ENCODE measurements at places on chromosomes 7 and 10.
A peak's percentile ranks its signal among the peaks of the same experiment; 100 is the strongest.

GRCh38 chr7:130180571-130181262 is 24.5 kb downstream of the TMEM209 start:
- no peak for DNase-seq

GRCh38 chr10:72035252-72035887 is 53.0 kb downstream of the SPOCK2 start:
- no peak for DNase-seq

DNA sequence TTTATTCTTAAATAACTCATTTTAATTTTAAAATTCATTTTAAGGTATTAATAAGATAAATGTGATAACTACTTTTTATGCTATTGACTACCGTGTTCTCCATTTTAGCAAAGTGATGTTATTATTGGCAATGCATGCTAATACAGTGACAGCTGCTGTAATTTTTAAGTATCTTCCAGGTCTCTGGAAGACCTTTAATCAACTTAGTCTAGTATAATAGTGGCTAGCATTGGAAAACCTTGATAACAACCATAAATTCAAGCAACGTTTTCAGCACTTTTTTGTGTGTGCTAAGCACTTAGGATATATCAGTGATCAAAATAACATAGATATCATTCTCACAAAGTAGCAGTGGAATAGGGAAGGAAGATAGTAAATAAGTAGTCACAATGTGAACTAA is 230.9 kb upstream of the MAGI2 start:
- DNase-seq: no peak

DNA sequence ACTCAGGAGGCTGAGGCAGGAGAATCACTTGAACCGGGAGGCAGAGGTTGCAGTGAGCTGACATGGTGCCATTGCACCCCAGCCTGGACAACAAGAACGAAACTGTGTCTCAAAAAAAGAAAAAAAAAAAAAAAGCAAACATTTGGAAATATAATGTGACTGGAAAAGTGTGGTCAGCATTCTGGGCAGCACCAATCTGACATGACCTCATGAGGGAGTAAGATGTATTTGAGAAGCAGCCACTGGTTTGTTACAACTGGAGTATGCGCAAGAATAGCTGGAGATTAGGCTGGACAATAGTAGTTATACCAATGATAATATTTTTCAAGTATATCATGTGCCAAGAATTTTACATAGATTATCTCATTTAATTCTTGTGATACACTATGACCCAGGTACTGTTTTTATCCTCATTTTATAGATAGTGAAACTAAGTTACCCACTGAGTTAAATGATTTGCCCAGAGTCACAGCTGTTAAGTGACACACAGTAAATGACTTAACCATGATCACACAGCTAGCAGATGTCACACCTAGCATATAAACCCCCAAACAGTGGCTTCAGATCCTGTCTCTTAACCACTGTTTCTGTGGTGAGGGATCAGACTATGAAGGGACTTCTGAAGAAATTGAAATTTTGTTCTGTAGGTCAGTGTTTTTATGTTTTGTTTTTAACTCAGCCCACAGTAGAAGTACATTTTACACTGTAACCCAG is 11.1 kb downstream of the MCU start:
- DNase-seq: no peak

DNA sequence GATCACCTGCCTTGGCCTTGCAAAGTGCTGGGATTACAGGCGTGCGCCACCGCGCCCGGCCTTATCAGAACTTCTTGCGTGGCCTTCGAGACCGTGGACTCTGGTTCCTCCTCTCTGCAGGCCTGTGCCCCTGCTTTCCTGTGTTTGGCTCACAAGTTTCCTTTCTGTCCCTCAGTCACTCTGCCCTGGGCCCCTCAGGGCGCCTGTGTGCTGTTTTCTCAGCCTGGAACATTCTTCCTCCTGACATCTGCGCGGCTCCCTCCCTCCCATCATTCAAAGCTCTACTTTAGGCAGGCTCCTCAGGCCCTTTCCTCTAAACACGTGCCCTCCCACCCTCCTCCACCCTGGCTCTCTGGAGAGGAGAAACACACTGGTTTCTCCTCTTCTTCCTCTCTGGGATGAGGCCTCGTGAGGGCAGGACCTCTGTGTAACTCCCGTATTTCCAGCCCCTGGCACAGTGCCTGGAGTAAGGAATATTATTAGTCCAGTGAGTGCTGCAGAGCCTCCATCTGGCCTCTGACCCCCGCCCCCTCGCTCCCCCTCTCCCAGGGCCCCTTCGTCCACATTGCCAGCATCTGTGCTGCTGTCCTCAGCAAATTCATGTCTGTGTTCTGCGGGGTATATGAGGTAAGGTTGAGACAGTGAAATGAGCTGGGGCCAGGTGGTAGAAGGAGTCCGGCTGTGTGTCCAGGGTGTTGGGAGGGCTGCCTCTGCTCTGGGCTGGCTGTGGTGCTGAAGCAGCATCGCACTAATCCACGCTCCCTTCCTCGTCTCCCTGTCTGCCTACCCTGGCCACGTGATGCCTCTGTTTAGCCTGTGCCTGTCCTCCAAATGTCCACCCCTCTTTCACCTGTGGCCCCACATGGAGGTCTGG is 7.1 kb downstream of the CLCN1 start:
- DNase-seq: no peak

- no peak for DNase-seq
Measured at GRCh38 chr7:66921918-66922486, 977 bp downstream of the TMEM248 start.

DNA sequence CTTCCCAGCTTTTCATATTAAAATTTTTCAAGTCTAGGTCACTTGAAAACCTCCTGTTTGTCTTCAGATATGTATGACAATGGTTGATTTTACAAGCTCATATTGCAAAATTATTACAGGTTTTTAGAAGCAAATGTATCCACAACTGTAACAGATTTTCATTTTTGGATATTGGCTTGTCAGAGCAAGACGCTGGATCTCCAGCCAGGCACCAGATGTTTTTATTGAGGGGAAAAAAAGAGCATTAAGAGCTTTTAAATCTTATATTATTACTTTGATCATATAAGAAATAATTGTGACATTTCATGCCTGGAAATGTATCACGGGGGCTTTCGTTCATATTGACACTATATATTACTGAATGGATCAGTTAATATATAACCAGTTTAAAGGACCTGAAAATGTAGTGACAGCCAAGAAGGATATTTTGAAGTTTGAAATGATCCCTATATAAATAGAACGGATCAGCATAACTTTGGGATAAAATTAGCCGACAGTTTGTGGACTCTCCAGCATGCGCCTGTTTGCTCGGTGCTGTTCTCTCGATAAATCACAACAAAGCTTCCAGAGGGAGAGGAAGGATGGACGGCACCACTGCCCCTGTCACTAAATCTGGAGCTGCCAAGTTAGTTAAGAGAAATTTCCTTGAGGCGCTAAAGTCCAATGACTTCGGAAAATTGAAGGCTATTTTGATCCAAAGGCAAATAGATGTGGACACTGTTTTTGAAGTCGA is at the start of gene ASB4:
Gene ASB4, plus strand, starts transcription at position 553 of the 733 bp plus-strand sequence. Its CDS starts 29 bp downstream, at position 582.
- no peak for DNase-seq

GRCh38 chr7:77327067-77327931 is 88.8 kb downstream of the GSAP start:
- DNase-seq: no peak

DNA sequence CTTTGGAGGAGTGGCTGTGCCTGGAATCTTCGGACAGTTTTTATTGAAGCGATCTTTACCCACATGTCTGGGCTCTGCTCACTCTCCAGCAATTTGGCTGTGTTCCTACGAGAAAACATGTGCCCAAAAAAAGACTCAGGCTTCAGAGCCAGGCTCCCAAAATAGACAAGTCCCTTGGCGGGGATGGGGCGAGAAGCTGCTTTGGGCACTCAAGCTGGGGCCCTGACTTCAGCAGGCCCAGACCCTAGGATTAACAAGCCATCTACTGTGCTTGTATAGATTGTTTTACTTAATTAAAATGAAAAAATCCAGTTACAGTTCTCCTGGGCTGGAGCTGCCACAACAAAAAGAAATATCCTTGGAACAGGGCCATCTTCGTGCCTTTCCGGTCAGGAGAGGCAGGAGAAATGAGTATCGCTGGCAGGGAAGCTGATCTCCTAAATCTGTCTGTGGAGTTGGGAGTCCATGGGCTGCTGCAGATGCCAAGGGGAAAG is 51.4 kb upstream of the PDCD4 start:
- peak; percentile 21 for DNase-seq

DNA sequence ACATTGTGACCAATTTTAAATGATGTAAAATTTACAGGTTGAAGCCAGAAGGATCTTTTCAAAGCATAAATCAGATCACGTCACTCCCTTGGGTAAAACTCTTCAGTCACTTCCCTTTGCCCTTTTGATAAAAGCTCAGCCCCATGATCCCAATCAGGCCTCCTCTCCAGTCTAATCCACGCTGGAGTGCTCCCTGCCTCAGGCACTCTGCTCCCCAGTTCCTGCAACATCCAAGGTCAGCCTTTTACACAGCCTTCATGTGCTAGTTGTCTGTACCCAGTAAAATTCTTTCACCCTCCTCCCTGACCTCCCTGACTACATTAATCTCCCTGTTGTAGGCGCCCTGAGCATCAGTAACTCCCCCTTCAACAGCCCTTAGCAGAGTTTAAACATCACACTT is 14.1 kb downstream of the ELMO1 start:
- DNase-seq: no peak

GRCh38 chr7:41700044-41700471 is 2.8 kb downstream of the INHBA start:
- no peak for DNase-seq

DNA sequence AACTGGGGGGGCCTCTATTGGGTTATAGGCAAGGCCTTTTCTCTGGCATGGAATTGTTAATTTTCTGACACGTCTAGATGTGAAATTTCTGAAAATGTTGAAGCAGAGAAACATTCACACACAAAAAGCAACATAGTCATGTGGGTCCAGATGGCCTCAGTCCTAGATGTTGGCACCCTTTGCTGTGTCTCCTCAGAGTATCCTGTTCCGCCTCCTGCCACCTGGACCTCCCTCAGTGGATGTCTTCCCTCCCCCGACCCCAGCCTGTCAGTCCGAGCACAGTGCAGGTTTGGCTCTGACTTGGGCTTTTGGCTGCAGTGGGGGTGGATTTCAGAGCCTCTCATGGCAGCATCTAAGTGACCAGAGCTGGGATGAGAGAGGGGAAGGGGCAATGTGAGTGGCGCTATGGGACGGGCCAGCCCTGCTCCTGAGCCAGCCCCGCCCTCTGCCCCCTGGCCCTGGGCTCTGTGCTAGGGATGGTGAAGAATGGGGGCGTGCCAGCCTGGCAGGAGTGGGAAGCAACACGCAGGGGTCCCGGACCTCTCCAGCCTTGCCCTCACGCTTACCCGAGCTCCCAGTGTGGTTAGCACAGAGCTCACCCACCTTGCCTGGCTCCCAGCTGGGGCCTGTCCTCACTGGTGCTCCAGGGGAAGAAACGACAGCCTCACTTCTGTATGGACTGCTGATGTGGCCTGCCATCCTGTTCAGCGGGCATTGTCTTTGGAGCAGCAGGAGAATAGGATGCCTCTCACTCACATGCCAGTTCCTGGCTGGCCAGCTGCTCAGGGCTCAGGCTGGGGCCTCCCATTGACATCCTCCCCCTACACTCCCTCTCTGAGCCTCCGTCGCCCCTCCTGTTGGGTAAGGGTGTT is 6.2 kb downstream of the ATP6V0E2 start:
- no peak for DNase-seq

DNA sequence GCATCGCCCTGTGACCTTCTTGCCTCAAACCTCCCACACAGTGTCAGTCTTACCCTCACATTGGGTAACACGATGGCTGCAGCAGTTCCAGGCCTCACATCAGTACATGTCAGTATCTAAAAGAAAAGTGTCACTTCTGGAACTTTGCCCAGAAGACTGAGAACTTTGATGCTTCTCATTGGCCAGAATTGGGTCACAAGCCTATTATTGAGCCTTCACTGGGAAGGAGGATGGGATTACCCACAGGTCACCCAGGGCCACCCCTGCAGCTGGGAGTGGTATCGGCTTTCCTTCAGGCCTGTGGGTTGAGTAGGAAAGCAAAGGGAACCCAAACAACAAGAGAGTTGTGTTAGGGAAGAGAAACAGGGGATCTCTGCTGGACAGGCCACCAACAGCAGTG is 111.5 kb downstream of the NPY start:
- no peak for DNase-seq

GRCh38 chr7:76209310-76209709 is 7.6 kb downstream of the SRRM3 start:
- no peak for DNase-seq

DNA sequence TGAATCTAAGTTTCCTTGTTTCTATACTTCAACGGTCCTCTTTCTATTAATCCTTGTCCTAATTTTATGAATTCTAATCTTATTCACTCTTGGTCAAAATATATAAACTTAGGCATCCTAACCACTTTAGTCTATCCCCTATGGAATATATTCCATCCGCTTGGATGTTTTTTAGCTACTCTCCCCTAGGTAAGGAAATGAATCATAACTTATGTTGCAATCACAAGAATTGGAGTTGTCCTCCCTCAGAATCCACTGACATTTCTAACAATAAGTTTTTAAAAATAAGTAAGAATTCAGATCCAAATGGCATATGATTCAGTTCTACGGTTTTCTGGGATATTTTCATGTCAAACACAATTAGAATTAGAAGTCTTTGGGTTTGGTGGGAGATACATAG is 1081.6 kb downstream of the SORCS1 start:
- no peak for DNase-seq

DNA sequence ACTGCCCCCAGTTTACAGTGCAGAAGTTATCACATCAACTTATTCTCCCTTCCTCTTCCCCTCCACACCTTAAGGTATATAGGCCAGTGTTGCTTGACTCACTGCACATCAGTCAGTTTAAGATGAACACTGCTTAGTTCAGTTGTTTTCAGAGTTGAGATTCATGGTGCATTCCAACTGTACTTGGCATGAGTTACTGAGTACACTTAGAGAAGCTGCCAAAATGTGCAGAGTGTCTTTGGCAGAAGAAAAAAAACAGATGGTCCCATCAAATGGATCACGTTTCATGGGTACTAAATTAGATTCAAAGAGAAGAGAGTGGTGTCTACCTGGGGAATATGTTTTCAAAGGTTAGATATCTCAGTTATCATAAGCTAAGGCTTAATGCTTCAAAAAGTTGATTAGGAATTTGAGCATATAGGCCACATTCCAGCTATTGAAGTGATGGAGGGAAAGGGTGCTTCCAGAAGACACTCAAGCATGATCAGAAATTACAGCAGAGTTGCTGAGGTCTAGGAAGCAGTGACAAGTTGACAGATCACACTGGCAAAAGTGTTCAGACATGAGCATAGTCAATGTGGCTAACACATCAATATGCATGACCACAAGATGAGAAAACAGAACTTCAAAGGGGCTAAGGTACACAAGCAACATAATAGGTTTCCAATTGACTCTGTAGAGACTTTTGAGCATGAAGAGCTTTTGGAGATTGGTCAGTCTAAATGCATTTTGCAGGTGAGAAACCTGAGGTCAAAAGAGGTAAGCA is 579.2 kb upstream of the CELF2 start:
- no peak for DNase-seq

DNA sequence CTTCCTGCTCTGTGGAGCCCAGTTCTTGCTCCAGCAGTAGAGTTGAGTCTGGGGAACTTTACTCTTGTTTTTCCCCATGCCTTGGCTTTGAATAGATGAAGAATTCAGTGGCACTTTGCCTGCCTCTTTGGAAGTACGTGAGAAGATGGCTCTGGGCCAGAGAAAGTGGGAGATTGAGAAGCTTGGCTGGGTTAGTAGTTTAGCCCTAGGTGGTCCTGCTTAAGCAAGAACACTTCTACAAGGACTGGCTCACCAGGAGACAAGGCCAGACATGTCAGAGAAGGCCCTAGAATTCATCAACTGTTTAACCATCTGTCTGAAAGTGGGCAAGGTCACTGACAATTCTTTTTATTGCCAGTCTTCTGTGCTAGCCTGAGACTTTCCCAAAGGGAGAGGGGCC is 410.3 kb downstream of the TYW1 start:
- DNase-seq: no peak
